ENCODE measurements at places on chromosomes 1 and 21.

GRCh38 chr1:30696831-30697230 lies 26.6 kb downstream of the MATN1 start:
- DNase-seq = no peak

DNA sequence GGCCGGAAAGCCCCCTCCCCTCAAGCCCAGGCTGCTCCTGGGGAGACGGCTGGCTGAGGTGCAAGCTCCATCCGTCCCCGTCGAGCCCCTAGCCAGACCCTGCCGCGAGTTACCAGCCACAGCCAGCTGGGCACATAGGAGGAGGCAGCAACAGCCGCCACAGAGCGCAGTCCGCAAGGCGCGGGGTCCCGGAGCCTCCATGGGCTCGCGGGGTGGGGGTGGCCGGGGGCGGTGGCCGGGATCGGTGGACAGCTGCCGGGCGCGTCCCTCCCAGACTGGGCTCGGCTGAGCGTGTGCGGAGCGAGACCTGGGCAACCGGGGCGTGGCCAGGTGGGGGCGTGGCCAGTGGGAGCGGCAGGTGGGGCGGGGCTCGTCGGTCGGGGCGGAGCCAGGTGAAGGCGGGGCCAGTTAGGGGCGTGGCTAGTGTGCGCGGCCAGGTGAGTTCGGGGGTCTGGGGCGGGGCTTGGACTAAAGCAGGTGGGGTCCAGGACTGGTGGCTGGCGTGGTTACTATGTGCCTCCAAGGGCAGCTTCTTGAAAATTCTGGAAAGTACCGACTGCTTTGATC lies at the start of gene CD164L2:
TSS of gene CD164L2 (minus strand) at position 295 of the 567 bp plus-strand sequence. CDS start at position 201, 94 bp downstream.
- DNase-seq = peak; percentile 26

- peak; percentile 98 for DNase-seq
Observed at GRCh38 chr1:160325252-160325651, 17.8 kb downstream of the COPA start.

DNA sequence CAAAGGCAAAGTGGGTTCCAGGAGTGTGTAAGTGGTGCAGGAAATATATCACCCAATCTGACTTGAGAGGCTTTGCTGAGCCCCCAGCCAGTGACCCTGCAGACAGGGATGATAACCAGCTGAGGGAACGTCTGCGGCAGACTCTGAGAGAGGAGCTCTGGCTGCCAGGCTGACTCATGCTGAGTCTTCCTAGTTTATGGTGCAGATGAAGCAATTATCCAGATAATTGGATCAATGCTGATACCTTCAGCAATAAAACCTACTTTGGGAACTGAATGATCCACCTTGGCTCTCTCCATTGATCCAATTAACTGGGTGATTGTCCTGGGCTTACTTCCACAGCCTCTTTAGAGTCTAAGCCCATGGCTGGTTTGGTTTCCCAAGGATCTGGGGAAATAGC lies 7.3 kb downstream of the C8B start:
- DNase-seq = no peak

- DNase-seq = no peak
Observed at GRCh38 chr1:84855168-84855567, 37.8 kb downstream of the LPAR3 start.

- no peak for DNase-seq
Observed at GRCh38 chr1:206804156-206804737, 32.0 kb upstream of the IL10 start.

- no peak for DNase-seq
Observed at GRCh38 chr21:40706806-40707655, 139.9 kb downstream of the DSCAM start.

DNA sequence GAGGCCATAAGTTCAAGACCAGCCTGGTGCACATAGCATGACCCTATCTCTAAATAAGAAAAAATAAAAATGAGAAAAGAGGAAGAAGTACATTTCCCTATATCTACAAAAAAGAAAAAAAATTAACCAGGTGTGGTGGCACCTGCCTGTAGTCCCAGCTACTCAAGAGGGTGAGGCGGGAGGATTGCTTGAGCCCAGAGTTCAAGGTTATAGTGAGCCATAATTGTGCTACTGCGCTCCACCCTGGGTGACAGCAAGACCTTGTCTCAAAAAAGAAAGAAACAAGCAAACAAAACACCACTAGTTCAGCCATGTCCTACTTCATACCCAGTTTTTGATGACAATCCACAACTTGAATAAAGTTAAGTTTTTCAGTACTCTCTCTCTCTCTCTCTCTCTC lies 30.7 kb upstream of the TDRD10 start:
- DNase-seq = no peak

- no peak for DNase-seq
Observed at GRCh38 chr21:34544032-34544496, 32.1 kb upstream of the KCNE1 start.

- no peak for DNase-seq
Observed at GRCh38 chr1:245652660-245653427, 498.1 kb downstream of the KIF26B start.

GRCh38 chr1:228099331-228099732 lies 3.8 kb downstream of the C1orf35 start:
- DNase-seq = no peak

GRCh38 chr1:184051138-184051484 lies 419 bp upstream of the TSEN15 start:
- no peak for DNase-seq

DNA sequence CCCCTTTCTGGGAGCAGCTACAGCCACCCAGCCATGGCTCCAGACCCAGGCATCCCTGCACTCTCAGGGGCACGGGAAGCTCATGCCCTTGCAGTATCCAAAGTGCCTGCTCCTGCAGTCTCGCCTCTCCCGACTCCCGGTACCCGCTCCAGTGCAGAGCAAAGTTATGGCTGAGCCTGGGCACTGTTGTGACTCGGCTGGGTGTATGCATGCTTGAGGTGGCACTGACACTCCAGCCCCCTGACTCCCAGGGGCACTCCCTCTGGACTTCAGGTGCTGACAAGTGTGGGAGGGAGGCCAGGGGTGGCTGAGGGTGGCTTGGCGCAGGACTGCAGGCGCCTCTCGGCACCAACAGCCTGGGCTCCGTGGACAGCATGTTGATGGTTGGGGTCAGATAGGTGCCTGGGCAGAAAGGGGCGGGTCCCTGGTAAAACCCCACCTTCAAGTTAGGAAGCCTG lies 580.1 kb upstream of the ADGRL2 start:
- DNase-seq = no peak

- DNase-seq = no peak
Observed at GRCh38 chr1:213276236-213276635, 225.2 kb downstream of the RPS6KC1 start.

DNA sequence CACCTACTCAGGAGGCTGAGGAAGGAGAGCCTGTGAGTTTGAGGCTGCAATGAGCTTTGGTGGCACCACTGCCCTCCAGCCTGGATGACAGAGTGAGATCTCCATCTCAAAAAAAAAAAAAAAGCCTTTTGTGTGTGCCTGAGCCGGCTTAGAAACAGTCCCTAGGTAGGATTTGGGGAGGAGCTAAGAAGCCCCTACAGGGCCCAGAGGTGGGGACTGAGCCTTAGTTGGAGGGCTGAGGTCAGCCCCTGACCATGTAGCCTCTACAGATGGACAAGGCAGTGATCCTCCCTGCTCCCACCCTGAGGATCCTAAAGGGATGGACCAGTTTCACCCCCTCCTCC lies 2.5 kb downstream of the ADAMTSL4 start:
- DNase-seq = no peak

- DNase-seq = no peak
Observed at GRCh38 chr1:206131037-206131436, 13.8 kb upstream of the AVPR1B start.

GRCh38 chr1:231091831-231092301 lies 51.8 kb upstream of the FAM89A start:
- no peak for DNase-seq

DNA sequence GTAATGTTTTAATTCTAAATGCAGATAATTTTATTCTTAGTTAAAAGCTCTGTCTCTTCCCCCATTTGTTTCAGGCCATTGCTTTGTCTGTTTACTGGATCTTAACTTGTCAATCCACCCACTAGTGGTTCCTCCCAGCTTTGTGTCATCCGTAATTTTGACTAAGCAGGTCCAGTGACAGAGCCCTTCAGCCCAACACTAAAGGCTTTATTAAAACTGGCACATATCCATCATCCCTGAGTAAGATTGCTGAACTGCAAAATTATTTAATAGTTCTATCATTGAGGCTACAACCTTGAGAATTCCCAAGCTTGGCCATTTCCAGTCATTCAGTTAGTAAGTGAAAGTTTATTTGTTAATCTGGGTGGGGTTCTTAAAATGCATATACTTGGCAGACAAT lies 96.7 kb downstream of the NGF start:
- no peak for DNase-seq

GRCh38 chr1:222787729-222788128 lies 27.1 kb upstream of the DISP1 start:
- DNase-seq = no peak

DNA sequence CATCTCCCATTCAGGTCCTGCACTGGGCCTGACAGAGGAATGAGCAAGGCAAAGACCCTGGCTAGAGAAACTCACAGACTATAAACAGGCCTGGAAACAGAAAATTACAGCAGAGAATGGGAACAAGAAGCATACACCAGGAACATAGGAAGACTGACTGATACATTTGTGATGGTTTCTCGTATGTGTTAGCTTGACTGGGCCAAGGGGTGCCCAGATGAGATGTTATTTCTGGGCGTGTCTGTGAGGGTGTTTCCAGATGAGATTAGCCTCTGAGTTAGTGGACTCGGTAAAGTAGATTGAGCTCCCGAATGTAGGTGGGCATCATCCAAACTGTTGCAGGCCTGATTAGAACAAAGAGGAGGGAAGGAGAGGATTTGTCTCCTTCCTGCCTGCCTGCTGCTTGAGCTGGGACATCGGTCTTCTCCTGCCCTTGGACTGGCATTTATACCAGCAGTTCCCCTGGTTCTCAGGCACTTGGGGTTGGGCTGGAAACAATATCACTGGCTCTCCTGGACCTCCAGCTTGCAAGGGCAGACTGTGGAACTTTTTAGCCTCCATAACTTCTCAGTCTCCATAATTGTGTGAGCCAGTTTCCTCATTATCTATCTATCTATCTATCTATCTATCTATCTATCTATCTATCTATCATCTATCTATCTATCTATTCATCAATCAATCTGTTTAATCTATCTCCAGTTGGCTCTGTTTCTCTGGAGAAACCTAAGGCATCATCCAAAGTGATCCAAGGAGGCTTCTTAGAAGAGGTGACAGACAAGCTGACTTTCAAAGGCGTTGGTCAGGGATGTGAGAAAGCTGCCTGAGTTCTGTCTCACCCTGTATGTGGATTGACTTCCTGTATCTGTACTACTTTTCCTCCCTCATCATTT lies 9.7 kb upstream of the FOXO6 start:
- no peak for DNase-seq

DNA sequence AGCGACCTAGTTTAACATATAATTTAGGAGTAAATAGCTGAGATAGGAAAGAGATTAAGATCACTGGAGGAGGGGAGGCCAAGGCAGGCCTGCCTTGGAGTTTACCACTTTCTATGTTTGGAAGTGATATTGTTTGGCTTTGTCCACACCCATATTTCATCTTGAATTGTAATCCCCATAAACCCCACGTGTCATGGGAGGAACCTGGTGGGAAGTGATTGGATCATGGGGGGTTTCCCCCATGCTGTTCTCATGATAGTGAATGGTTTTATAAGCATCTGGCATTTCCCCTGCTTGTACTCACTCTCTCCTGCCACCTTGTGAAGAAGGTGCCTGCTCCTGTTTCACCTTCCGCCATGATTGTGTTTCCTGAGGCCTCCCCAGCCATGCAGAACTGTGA lies 58.3 kb upstream of the ARTN start:
- DNase-seq = no peak

DNA sequence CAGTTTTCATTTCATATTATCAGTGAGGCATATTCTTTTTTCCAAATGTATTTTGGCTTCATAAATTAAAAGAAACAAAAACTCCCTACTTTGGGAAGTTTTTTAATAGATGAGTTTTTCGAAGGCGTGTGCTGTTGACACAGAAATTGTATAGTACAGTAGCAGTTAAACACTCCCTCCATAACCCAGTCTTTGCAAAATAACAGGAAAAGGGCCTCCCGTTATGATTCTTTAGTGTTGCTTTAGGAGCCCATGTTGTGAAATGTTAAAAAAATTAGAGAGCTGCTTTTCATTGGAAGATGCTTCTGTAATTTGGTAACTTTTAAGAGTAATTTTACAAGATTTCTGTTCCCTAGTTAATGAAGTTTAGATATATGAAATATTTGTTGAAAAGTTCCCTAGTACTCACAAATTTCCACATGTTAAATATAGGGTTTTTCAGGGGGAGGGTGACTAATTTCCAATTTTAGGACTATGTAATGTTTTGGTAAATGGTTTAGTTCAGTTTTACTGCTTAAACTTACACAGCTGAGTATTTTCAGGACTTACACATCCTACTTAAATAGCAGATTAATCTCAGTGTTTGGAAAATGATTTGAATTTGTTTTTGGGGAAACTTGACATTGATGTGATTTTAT lies 2.0 kb downstream of the CAMSAP2 start:
- no peak for DNase-seq

- DNase-seq = no peak
Observed at GRCh38 chr1:83102630-83103071, 896.3 kb downstream of the TTLL7 start.

GRCh38 chr1:51728611-51729155 lies 111.8 kb downstream of the OSBPL9 start:
- DNase-seq = no peak

DNA sequence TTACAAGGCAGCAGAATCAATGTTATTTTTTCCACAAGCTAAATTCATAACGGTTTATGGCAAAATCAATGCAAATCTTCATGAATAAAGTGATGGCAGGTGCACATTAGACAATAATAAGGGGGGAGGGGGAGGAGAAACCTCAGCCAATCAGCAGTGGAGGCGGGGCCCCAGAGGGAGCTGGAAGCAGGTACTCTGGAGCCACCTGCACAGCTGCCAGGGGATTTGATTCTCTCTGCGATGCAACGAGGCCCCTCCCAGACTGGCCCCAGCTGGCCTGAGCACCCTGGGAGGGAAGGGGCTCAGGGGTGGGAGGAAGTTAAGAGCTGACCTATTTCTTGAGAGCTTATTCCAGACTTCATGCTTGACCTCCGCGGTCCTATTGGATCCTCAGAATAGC lies 127.8 kb upstream of the IGSF21 start:
- peak; percentile 91 for DNase-seq

DNA sequence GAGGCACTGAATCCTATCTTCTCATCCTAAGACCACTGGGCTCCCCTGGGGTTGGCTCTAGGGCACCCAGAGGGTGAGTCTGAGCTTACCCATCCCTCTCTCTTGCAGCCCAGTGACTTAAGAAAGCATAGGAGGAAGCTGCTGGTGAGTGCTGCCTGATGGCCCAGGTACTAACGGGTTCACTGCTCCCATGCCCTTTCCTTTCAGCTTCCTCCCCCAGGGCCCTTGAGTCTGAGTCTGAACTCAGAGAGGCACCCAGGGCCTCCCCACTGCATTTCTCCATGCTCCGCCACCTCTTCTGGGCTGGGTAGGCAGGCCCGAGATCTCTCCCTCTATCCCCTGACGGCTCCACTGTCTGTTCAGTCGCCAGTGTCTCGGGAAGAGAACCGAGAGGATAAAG lies 29.7 kb downstream of the PPFIA4 start:
- DNase-seq = no peak

DNA sequence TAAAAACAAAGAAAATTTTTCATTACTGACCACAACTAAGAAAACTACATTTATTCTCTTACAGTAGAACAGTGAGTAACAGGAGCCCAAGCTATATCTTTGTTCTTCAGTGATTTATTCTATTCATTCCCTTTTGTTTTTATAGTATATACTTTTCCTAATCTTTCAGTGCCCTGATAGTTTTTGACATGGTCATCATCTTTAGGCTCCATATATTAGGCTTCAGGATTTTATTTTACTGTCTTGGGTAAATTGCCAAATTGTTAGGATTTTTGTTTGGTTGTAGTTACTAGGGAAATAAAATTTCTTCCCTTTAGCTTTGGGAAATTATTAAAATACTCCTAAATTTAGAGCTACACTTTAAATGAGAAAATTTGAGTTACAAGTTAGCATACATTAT lies 10.3 kb downstream of the FBXO28 start:
- DNase-seq = no peak

Data from NCI-H187 (cell line).